ENCODE measurements at places on chromosomes 4 and X.

GRCh38 chr4:9916937-9917336, 104.4 kb downstream of the SLC2A9 start:
- DNase-seq: no peak

DNA sequence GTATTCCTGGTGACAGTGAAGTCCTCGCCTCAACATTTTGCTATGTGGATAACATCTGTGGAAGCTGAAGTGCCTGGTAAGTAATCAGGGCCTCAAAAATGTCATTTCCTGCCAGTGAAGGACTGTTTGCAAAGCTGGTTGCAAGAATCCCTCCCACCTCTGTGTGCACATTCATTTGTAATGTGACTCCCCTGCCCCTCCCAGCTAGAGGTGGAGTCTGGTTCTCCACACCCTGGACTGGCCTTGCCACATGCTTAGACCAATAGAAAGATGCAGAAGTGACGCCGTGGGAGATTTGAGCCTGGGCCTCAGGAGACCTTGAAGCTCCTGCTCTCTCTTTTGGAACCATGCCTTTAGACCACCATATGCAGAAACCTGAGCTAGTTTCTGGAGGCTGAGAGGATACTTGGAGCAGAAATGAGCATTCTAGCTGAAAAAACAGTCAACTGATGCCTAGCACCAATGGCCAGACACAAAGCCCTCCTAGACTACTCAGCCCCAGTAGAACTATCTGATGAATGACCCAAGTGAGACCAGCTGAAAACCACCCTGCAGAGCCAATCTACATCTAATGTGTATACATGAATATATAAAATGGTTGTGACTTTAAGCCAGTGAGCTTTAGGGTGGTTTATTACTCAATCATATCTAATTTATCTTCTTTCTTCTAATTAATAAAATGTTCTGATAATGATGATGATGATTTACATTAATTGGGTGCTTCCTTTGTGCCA, 47.8 kb upstream of the CRMP1 start:
- no peak for DNase-seq

GRCh38 chr4:82371497-82371896, 2.3 kb downstream of the HNRNPD start:
- DNase-seq: no peak

DNA sequence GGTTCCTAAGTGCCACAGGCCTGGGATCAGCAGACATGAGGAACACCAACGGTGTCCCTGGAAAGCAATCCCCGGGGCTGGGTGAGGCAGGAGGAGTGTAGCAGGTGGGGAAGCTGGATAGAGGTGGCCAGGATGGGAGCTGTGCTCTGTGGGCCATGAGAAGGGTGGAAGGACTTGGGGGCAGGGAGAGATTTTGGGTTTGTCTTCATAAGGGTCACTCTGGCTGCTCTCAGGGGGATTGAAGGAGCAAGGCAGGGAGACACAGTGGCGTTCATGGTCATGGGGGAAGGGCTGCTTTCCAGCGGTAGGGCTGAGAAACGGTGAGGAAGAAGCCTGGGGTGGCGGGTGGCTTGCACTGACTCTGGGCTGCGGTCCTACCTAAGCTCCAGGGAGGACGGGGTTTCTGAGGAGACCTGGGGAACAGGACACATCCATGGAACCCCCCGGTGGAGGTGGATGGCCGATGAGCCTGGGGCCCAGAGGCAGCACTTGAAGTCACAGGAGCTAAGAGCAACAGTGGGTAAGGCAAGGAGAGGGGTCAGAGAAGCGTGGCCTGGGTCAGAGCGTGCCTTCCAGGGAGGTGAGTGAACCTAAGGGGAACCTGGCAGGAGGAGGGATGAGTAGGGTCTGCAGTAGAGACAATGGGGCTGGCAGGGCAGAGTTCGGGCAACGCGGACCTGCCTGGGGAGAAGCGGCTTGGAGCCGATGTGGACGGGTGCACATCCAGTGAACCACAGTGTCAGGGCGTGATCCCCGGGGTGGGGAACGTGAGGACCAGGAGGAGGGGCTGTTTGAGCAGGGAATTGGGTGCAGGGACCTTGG, 12.4 kb upstream of the CTBP1 start:
- no peak for DNase-seq

DNA sequence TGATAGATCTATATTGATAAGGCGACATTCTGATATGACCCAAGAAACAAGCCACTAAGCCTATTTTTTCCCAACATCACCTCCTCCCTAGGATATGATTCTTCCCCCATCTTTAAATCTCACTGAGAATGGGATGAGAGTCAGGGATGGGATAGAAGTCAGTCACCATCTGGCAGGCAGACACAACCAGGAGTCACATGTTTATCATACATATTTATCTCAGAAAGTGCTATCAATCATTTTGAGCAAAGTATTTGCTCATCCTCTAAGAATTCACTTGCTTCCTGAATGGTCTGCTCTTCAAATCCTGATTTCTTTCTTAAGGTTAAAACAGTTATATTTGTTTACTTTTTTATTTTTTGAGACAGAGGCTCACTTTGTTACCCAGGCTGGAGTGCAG, 20.3 kb downstream of the DNAAF6 start:
- DNase-seq: no peak

GRCh38 chrX:136585262-136585661, 53.2 kb downstream of the VGLL1 start:
- DNase-seq: no peak

- no peak for DNase-seq
Observed at GRCh38 chr4:8745005-8745790, 126.4 kb downstream of the HMX1 start.

- no peak for DNase-seq
Observed at GRCh38 chr4:163679189-163679588, 184.7 kb downstream of the TMA16 start.

DNA sequence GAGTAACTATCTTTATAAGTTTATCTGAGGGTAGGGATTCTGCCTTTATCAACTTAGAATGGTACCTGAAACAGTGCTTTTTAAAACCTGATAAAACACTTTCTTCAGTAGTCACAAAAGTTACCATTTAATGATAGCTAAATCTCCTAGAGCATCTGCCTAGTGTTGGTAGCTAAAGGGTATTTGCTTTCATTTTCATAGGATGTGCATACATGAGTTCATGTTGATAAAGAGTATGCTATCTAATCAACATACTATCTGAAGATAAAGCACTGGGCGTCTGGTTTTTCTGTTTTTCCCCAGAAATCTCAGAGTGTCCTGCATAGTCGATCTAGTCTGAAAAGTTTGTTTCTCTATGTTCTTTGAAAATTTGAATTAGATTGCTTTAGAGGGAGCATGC, 75.1 kb downstream of the ADGRL3 start:
- no peak for DNase-seq

- DNase-seq: no peak
Observed at GRCh38 chrX:110563282-110563681, 204.6 kb downstream of the RTL9 start.

DNA sequence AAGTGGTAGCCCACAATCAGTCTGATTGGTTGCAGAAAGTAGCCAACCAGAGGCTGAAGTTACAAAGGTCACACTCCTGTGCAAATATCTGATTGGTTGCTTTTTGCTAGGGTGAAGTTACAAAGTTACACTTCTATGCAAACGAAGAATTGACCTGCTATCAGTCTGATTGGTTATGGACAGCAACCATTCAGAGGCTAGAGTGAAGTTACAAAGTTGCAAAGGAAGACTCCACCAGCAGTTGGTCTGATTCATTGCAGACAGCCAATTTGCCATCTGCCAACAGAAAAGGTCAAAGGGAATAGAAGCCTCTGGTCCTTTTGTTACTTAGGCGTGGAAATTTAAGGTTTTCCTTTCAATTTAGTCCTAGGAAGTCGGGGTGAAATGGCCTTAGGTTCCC, 377.7 kb downstream of the PRDM5 start:
- DNase-seq: no peak

DNA sequence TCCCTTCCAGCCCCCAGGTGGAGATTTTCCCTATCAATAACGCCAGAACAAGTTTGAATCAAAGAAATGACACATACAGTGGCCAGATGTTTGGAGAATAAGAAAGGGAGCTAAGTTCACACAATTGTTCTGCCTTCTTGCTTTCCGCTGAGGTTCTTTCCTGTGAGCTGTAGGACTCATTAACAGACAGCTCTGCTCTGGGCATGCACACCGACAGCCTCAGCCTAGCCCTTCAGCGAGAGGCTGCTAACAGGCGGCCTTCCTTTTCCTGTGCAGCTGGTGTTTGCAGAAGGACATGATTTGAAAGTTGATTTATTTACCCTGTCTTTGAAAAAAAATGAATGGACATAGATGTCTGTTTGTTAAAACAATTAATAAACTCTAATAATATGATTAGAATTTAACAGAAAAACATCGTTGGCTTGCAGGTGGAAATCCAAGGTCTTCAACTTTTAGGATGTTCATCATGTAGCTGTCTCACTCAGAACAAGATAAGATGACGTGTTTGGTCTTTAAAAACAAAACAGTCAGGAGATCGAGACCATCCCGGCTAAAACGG, 183.3 kb downstream of the KDR start:
- DNase-seq: no peak

- no peak for DNase-seq
Observed at GRCh38 chr4:148330724-148331123, 111.5 kb downstream of the NR3C2 start.

DNA sequence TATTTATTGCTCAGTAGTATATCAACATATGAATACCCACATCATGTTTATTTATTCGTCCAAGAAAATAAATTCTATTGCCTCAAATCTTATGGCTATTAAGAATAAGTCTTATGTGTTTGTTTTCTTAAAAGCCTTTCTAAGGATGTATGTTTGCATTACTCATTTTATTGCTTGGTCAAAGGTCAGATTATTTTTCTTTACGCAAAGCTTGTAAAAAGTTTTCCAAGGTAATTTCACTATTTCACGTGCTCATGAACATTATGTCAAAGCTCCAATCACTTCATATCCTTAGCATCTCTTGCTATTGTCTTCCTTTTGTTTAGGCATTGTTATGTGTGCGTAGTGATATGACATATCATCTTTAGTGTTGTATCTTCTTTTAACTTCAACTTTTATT, 258.5 kb upstream of the FSTL5 start:
- no peak for DNase-seq

DNA sequence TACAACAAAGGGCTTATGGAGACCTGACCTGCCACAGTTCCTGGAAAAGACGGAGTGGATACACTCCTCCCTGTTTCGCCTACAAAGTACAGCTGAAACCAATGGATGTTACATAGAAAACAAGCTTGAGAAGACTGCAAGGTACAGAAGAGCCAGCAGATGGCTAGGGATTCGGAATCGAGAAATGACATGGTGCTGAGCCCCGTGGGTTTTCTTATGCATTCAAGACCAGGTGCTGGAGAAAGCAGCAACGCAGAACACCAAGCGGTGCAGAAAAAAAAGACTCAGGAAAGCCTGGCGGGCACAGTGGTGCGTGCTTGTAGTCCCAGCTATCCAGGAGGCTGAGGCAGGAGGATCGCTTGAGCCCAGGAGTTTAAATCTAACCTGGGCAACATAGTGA, 13.8 kb downstream of the TIMM17B start:
- DNase-seq: no peak

DNA sequence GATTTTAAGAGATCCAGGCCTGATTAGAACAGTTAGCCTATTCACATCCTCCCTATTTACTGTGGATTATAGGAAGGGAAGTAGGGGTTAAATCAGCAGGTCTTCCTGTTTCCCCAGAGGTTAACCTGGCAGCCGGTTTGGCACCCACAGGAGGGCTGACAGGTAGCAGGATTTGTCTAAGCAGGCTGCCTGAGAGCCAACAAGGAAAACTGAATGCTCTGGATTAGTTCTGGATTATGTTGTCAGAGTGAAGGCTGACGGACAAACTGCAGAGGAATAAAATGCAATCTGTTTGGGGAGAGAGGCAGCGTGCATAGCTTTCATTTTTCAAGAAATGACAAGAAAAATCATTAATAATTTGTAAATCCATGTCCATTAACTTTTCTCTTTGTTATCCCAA, 397.1 kb upstream of the FAM241A start:
- DNase-seq: no peak

GRCh38 chr4:127445471-127445870, 187.3 kb upstream of the INTU start:
- no peak for DNase-seq

DNA sequence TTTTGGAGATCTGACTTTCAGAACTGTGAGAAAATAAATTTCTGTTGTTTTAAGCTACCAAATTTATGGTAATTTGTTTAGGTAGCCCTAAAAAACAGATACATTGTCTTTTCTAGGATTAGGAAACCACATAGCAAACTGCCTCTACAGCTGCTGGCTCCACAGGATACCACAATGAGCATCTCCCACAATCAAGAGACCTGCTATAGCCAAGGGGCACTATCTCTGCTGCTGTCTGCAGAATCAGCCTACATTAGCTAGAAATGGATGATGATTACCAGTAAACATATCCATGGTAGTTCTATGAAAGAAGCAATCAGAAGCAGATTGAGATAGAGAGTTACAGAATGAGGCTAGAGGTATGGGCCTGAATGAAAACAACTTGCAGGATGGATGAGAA, 244.4 kb upstream of the NDST4 start:
- no peak for DNase-seq

DNA sequence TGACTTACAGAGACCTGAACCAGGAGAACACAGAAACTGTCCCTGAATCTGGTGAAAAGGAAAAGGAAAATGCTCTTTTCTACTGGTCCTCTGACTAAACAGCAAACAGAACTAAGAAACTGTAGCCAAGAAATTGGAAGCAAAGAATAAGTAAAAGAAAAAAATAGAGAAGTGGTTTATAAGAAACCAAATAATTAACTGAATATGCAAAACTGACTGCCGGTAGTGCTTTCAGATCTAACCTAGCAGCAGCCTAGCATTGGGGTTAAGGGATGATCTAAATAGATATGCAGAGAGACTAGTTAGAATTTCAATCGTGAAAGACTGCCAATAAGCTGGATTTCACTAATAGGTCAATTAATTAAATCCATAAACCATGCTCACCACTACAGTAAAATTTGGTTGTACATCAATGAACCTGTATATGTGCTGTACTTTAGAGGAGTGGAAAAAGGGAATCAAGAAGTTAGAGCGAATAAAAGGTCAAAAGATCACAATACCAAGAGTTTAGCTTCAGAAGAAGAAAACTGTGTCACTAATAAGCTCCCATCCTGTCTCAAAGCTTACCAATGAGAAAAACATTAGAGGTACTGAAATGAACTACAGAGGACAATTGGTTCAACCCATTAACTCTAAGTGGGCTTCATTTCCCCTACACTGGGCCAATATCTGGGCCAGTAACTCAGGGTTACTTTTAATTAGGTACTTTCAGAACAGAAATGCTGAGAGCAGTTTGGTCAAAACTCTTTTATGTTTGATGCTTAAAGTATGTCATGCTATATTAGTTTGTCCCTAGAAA, 53.6 kb downstream of the KLHL13 start:
- DNase-seq: no peak

GRCh38 chr4:89538171-89538570, 230.6 kb upstream of the GPRIN3 start:
- DNase-seq: no peak

DNA sequence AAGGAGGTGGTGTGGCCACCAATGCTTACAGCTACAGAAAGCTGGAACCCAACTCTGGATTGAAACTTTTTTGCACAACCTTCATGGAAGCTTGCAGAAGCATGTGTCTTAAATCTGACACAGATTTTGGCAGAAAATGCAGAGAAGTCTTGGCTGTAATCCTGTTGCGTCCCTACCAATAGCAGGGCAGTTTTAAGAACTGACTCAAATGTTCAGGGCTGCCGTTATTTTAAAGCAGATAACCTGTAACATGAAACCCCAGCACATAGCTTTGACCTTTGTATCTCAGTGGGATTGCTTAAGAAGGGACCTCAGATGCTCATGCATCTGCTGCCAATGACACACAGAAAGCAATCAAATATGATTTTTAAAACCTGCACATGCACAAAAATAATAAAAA, at the start of gene VEGFD:
Gene VEGFD, minus strand, starts transcription at position 110 of the 400 bp plus-strand sequence. CDS start 467 bp downstream, outside the sequence.
- no peak for DNase-seq

- DNase-seq: no peak
Observed at GRCh38 chrX:141714680-141715079, 16.1 kb upstream of the SPANXD start.
